ENCODE measurements at places on chromosomes 1 and 21. TPM values are rescaled to one million over a fixed set of nuclear protein-coding genes. Genes with fewer than 3 reads are reported as not detected.

GRCh38 chr1:185401019-185401418, 84.0 kb upstream of the IVNS1ABP start:
- DNase-seq, result no peak

DNA sequence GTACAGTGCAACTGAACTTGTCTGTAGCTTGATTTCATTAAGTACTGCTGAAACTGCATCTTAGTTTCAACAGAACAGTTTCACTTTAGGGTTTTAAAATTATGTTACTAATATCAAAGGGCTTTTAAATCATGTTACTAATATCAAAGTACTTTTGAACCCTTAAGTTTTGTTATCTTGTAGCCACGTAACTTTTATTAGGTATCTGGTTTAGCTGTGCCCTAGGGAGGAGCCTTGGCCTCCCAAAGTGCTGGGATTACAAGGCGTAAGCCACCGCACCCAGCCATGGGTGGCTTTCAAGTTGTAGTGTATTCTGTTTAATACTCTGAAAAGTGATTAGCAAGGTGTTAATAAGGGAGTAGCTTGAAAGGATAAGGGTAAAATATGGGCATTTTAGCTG, 2.0 kb downstream of the KDM4A start:
- DNase-seq, result no peak

- DNase-seq, result peak; percentile 6
These were observed 137.7 kb downstream of the COL11A1 start for GRCh38 chr1:102970496-102971078.

- no peak for DNase-seq
These were observed 99.3 kb downstream of the CDC42BPA start for GRCh38 chr1:227218870-227219573.

The SLC1A7 gene
- total RNA-seq, result not detected

- no peak for DNase-seq
These were observed 876 bp downstream of the LRRC7 start for GRCh38 chr1:69568421-69569174.

DNA sequence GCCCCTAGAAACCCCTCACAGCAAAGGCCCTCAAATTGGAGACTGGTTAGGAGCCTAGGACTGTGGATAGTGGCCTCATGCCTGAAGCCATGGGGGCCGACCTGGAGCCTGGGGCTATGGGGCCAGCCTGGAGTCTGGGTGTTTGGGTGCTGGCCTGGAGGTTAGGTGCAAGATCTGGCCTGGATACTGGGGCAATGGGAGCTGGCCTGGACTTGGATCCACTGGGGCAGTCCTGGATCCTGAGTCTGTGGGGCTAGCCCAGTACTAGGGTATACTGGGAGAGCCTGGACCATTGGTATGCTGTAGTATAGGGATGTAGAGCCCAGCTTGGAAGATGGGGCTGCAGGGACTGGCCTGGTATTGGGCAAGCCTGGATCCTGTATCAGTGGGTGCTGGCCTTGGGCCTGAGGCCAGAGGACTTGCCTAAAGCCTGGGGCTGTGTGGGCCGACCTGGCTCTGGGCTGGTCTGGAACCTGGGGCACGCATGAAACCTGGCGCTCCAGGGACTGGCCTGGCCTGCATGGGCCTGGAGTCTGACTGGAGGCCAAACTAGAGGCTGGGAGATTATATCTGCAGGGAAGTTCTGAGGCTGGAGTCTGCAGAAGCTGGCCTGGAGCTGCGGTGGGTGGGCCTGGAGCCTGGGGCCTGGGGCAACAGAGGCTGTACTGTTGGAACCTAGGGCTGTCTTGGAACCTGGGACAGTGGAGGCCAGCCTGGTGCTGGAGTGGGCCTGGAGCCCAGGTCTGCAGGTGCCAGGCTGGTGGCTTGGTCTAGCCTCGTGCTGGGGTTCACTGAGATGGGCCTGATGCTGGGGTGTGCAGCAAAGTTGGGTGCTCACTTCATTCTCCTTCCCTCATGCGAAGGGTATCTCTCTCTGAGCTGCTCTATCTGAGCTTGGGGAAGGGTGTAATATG, 12.6 kb upstream of the DENND1B start:
- DNase-seq, result no peak
